Activated T-cell treated with anti-CD3 and anti-CD28 coated beads for 4 hours (primary cell): ENCODE measurements at places on chromosomes 1 and 21.

GRCh38 chr1:155499953-155500639 is 62.5 kb downstream of the ASH1L start:
- DNase-seq: no peak

- no peak for DNase-seq
Observed at GRCh38 chr1:232036181-232036933, 409.8 kb downstream of the DISC1 start.

DNA sequence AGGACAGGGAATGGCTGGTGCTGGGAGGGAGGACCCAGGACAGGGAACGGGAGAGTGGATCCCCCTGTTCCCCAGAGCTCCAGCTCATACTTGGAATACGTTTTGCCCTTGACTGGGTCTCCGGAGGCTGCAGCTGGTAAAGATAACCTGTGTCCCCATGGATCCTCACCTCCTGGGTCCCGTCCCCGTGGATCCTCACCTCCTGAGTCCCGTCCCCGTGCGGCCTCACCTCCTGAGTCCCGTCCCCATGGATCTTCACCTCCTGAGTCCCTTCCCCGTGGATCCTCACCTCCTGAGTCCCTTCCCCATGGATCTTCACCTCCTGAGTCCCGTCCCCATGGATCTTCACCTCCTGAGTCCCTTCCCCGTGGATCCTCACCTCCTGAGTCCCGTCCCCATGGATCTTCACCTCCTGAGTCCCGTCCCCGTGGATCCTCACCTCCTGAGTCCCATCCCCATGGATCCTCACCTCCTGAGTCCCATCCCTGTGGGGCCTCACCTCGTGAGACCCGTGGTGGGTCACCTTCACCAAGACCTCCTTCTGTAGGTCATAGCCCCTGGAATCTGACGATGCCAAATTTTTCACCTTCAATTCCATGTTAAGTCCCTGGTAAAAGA is 61.4 kb downstream of the SCCPDH start:
- no peak for DNase-seq

GRCh38 chr1:154463512-154463990 is 38.5 kb upstream of the TDRD10 start:
- DNase-seq: peak; percentile 27

GRCh38 chr1:43552059-43552742 is 21.5 kb downstream of the PTPRF start:
- no peak for DNase-seq

DNA sequence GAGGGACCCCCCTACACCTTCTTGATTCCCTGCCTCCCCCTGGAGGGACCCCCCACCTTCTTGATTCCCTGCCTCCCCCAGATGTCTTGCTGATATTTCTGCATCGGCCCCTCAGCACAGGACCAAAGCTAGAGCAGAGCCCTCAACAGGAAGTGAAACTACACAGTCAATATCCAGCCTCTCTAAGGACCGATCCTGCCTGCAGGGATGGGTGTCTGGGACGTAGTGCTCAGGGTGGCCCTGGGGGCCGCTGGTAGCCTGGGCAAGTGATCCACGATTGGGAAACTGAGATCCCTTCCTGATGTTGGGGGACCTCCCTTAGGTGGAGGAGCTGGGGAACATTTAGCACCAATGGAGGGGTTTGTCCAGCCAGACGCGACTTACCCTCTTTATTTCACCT is 3.9 kb upstream of the LEFTY2 start:
- DNase-seq: no peak

GRCh38 chr21:16569679-16570078 is 839.9 kb downstream of the USP25 start:
- no peak for DNase-seq

- no peak for DNase-seq
Observed at GRCh38 chr1:237226177-237226944, 184.4 kb downstream of the RYR2 start.

DNA sequence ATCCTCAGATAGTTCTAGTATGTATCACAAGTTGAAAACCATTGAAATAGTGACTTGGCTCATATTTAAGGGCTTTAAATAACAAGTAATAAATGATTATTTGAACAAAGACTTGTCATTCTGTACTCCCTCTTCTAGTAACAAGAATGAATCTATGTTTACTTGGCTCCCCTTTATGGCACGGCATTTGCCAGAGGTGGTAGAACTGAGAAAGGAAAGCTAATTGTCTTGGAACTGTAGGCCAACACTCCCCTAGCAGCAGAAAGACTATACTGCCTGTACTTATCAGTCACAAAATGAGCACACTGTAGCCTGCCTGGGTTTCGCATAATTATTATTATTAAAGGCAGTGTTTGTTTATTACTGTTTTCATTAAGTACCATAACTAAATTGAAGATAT is 29.6 kb upstream of the SMYD2 start:
- DNase-seq: no peak
